ENCODE measurements at places on chromosomes 2 and 18.

DNA sequence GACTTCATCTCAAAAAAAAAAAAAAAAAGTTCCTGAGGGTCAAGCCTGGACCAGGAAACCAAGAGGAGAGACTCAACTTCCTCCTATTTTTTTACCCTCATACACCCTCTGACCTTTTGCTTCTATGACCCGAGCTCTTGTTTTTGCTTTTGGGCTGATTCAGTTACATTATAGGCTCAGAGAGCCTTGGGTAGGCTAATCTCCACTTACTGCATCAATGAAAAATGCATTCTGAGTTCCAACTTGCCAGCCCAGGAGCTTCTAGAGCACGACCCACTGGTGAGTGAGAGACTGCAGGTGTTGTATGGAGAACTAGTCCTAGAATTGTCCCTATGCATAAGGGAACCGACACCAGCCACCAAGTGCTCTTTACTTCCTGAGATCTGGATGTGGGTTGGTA is 91.1 kb downstream of the CABLES1 start:
- DNase-seq, result peak; percentile 63

DNA sequence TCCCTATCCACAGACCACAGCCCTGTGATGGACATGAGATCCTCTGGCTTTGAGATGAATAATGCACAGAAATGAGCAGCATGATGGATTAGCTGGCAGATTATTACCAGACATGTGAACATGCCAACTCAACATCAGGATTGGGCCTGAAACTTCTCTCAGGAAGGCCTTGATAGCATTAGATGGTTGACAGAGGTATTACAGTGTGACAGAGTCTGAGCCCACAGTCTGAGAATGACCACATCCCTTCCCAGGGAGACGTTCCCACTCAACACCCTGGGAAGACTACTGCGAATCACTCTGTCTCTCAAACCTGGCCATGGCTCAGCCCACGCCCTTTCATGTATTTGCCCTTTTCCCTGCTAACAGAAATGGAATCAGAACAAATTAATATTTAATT is 66.9 kb downstream of the BCL11A start:
- no peak for DNase-seq

DNA sequence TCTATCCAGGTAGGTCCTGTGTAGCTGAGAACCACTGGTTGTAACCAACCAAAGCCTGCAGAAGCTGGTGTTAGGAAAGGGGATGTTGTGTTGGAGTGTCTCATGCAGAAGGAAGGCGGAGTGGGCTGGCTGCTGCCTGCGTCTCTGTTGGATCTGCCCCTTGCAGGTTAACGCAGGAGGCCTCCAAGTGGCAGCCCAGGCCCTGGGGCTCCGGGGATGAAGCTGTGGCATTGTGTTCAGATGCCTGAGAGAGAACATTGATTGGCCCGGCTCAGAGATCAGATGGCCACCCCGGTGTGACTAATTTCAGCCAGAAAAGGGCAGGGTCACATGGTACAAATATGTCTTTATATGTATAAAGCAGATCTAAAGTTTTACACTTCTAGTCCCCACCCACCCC is 216.0 kb downstream of the GLI2 start:
- DNase-seq, result no peak

- no peak for DNase-seq
Observed at GRCh38 chr2:69030800-69031428, 17.9 kb downstream of the ANTXR1 start.

GRCh38 chr2:60604486-60605064 is 51.1 kb upstream of the BCL11A start:
- no peak for DNase-seq

DNA sequence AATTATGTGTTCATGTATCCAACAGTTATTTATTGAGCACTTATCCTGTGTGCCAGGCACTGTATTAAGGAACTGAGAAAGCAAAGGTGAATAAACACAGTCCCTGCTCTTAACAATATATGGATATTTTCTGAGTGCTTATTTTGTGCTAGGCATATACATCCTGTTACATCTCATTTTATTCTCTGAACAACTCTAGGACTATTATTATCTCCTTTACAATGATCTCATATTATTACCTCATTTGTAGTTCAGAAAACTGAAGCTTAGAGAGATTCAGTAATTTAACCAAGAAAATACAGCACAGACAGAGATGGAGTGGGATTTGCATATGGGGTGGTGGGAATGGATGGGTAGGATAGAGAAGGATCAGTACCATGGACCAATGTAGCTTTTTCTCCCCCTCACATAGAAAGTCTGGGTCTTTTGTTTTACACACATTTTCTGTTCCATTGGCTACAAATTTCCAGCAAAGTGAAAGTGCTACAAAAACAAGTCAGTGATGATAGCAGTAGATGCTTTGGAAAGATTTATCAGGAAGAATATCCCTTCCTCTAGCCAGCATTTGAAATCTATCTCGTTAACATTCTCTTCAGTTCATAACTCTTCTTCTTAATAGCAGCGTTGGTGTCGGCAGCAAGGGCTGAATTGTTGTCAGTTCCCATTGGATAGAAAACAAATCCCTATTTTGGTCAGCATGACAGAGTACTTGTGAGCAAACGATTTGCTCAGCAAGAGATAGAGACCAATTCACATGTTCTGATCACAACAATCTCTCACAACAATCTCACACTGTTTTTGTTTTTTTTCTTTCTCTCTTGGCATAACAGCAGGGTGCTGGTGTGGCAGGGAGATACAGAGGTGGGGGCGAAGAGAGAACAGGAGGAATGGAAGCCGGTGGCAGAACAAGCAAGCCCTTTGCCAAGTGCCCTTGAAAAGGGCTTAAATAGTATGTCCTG is 102.2 kb upstream of the KCTD1 start:
- DNase-seq, result no peak

- no peak for DNase-seq
Observed at GRCh38 chr2:175855794-175856453, 146.1 kb downstream of the LNPK start.

- DNase-seq, result no peak
Observed at GRCh38 chr2:157460897-157461296, 17.0 kb upstream of the CYTIP start.

DNA sequence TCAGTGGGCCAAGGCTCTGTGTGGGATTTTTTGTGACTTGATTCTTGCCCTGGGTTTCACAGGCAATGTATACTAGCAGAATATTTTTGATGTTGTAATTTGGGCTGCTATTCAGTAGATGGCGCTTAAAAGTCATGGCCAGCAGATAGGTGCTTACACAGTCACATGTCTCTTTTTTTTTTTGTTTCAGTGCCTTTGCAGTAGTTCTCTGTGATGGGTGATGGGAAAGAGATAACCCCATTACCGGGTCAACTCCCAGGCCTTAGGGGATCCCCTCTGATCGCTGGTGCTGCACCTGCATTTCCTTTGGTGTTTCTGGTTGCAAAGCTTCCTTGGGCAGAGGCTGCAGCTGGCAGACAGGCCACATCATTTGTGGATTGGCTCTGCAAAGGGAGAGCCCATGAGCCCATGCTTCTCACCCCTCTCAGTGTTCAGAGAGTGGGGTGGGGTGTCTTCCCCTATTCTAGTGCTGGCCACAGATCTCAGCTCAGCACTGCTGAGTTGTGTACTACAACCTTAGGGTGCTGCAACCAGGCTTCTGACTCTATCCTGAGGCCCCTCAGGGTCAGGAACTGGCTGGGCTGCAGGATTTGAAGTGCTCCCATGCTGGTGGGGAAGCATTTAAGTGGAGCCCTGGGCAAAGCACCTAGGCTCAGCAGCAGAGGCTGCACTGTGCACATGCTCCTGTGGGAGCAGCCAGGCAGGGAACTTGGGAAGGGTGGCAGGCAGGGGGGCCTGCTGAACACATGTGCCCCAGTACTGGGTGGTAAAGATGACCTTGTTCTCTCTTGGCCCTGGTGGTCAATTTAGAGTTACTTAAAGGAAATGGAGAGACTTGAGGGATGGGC is 219.8 kb upstream of the SPHKAP start:
- peak; percentile 3 for DNase-seq

- DNase-seq, result no peak
Observed at GRCh38 chr2:157875641-157876065, 477 bp downstream of the ACVR1 start.

- no peak for DNase-seq
Observed at GRCh38 chr2:195029804-195030654, 627.0 kb upstream of the SLC39A10 start.

GRCh38 chr18:23580677-23581367 is 5.5 kb downstream of the NPC1 start:
- no peak for DNase-seq

GRCh38 chr2:235212501-235213158 is 260.8 kb downstream of the SH3BP4 start:
- DNase-seq, result no peak

GRCh38 chr2:1041012-1041805 is 90.6 kb downstream of the SNTG2 start:
- DNase-seq, result no peak

DNA sequence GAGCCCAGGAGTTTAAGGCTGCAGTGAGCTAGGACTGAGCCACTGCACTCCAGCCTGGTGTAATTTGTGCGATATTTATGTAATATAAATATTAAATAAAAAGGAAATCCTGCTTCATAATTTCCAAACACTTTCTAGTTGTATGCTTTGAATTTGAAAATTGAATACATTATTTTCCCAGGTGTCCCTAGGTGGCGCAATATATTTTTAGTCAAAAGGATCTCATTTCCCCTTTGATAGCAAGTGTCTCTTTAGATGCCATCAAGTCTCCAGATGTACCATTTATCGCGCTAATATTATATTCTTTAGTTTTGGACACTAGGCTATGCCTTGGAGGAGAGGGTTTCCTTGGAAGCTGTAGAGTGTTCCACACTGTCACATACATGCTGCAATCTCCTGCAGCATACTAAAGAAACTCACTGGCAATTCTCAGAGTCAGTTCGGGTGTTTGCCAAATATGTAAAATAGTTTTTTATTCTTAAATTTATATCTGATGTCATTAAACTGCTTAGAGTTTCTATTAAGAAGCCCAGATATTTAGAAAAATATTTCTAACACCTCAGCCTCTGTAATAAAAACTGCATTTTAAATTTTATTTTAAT is 5.6 kb upstream of the WDR7 start:
- peak; percentile 51 for DNase-seq

DNA sequence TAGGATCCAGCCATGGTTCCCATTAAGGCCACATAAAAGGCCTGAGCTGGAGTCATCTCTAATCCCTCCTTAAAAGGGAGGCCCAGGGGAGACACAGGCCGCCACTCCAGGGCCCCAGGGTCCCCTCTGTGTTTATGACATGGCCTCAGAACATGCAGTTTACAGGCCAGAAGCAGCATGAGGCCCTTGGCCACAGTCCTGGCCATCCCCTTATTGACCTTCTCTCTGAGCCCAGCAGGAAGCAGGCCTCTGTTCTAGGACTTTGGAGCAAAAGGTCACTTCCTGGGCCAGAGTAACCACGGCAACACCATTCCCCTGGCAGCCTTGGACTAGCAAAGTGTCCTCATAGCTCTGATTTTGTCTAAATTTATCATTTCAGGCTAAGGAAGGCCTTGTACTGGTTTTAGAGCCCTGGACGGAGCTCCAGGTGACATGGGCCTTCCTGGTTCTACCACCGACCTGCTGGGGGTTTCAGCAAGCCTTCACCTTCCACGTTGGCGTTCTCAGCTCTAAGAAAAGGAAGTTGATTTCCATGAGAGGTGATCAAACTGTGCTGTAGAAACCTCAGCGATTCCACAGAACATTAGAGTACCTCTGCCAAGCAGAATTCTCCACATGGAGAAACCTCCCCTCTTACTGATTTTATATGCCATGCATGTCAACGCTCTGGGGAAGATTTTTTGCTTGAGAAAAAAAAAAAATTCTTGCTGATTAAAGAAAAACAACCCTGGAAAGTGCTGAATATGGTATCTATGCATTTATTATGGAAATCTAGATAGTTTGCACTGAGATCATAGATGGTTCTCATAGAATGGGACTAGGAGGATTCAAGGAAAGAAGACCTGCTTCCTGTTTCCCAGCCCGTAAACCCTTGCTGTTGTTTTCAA is 53.7 kb downstream of the HS1BP3 start:
- DNase-seq, result no peak

GRCh38 chr2:217445723-217446122 is 557.1 kb downstream of the TNS1 start:
- DNase-seq, result no peak

- DNase-seq, result no peak
Observed at GRCh38 chr2:67627456-67628207, 230.5 kb downstream of the ETAA1 start.

GRCh38 chr18:10418836-10419235 is 35.6 kb upstream of the APCDD1 start:
- no peak for DNase-seq

GRCh38 chr18:11383381-11383780 is 226.0 kb upstream of the SLC35G4 start:
- DNase-seq, result no peak

GRCh38 chr18:56204052-56204451 is 434.3 kb downstream of the TXNL1 start:
- DNase-seq, result no peak
